ENCODE measurements at places on chromosomes 6 and 20.

DNA sequence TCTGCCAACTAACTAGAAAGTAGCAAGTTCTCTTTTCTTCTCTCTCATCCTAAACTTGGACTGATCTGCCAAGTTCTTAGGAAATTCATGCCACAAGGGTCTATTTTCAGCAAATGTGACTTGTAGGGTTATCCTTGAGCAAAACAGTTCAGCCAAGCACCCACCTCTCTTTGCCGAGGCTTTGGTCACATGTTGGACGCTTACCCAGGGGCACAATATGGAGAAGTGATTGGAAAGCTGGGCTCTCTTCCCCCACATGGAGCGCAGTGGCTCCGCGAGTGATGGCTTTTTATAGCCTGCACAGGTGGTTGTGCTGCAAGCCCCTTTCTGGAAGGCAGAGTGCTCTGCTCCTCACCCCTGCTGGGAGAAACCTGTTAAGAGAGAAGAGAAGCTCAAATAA is 47.7 kb upstream of the FNDC1 start:
- peak; percentile 26 for DNase-seq

DNA sequence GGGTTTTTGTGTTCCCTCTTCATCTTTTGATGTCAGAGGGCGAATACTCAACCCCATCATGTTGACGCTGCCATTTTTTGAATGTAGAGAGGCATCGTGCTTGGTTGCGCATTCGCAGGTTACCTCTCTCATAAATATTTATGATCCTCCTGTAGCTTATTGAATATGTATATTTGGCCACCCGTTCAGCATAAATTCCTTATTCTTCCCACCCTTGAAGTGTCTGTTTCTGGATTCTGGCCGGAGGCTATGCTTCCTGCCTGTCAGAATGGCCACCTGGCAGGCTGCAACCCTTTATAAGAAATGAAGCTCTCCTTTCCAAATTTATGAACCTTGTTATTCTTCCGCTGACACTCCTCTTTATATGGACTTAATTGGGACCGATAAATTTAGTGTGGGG is 40.9 kb downstream of the FAM50B start:
- no peak for DNase-seq

GRCh38 chr6:124234801-124235200 is 431.1 kb downstream of the NKAIN2 start:
- peak; percentile 44 for DNase-seq

- peak; percentile 13 for DNase-seq
Observed at GRCh38 chr6:142478117-142478516, 176.3 kb downstream of the ADGRG6 start.

DNA sequence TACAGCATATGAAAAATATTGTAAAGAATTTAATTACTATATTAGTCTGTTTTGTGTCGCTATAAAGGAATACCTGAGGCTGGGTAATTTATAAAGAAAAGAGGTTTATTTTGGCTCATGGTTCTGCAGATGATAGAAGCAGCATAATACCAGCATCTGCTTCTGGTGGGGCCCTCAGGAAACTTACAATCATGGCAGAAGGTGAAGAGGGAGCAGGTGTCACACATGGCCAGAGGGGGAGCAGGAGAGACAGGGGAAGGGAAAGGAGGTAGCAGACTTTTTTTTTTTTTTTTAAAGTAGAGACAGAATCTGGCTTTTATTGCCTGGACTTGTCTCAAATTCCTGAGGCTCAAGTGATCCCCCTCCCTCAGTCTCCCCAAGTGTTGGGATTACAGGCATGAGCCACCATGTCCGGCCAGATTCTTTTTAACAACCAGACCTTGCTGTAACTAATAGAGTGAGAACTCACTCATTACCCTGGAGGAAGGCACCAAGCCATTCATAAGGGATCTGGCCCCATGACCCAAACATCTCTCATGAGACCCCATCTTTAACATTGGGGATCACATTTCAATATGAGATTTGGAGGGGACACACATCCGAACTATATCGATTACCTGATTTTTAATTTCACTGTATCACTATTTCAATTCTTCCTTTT is 64.6 kb downstream of the MAN1A1 start:
- DNase-seq: no peak

- no peak for DNase-seq
Observed at GRCh38 chr6:134345789-134346188, 27.9 kb upstream of the SGK1 start.

Data from NCI-H2171 (cell line).